ENCODE measurements at places on chromosomes 7 and 10.

- no peak for DNase-seq
These were observed 1013.1 kb downstream of the TYW1 start for GRCh38 chr7:68009716-68010115.

- DNase-seq, result peak; percentile 20
These were observed 61.0 kb upstream of the MKI67 start for GRCh38 chr10:128186959-128187787.

- DNase-seq, result no peak
These were observed 132.6 kb downstream of the VPS50 start for GRCh38 chr7:93364806-93365205.

DNA sequence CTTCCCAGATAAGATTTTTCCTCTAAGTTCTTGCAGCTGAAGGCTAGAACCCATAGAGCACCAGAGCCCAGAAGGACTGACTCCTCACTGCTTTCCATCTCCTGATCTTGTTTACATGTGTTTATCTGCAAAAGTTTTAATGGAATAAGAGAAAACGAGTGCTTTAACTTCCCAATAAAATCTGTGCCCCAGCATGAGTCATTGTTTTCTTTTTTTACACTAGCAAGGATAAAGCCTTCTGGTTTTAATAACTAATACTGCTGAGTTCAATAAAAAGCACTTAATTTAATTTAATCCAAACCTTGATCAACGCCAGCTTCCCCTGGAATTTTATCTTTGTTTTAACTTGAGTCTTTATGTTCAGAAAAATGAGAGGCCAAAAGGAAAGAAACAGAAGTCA lies 227.6 kb downstream of the HPSE2 start:
- no peak for DNase-seq

DNA sequence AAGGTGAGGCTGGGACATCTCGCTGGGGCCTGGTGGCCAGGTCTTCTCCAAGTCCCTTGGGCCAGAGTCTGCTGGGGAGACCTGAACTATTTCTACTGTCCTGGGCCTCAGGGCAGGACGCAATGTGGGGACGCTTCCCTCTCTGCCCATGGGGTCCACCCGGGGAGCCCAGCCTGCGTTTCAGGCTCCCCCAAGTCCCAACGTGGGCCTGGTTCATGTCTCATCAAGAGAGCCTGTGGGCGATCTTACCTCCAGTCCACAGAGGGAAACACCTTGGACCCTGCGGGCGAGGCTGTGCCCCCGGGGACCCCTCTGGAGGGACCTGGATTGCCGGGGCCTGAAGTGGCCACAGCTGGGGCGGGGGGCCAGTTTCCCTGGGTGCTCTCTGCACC lies 91.7 kb downstream of the DNAJB6 start:
- no peak for DNase-seq

DNA sequence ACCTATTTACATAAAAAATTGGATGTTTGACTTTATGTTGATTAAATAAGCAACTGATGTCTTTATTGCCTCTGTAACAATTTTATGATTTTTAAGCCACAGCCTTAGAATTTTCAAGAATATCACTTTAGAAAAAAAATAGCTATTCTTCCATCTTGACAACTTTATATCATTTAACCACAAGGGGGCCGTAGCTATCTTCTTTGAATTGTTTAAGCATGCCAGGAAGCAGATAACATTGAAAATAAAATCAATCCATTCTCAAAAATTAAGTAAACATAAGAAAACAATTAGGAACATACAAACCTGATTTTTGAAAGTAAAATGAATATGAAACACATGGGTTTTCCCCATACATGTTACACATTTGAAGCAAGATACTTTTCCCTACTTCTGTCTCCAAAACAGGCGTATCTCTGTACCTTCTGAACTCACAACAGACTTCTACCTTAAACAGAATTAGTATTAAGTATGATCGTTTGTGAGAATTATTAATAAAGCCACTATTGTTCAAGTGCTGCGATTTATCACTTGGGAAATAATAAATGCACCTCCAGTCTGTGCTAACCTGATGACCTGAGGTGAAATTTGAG lies 209.0 kb downstream of the CACNA2D1 start:
- no peak for DNase-seq

DNA sequence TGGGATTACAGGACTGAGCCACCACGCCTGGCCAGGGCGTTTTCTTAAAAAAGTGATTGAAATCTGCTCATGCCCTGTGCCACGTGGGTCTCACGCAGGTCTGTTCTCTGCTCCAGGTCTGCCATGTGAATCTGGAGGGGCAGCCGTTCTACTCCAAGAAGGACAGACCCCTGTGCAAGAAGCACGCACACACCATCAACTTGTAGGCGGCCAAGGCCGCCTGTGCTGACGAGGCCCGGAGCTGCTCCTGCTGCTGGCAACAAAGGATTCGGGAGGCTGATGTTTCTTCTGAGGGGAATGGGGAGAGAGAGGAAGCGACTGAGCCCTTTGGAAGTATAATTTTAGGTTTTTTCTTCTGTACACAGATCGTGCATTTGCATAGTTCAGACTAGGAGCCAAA lies 23.6 kb upstream of the BMPR1A start:
- no peak for DNase-seq

GRCh38 chr7:20395511-20395910 lies 64.8 kb downstream of the ITGB8 start:
- DNase-seq, result no peak

GRCh38 chr7:142384493-142384922 lies 126.7 kb upstream of the PRSS58 start:
- no peak for DNase-seq

- no peak for DNase-seq
These were observed 137.6 kb downstream of the RGS10 start for GRCh38 chr10:119404719-119405519.

GRCh38 chr7:48046458-48046857 lies 11.1 kb downstream of the C7orf57 start:
- DNase-seq, result no peak

DNA sequence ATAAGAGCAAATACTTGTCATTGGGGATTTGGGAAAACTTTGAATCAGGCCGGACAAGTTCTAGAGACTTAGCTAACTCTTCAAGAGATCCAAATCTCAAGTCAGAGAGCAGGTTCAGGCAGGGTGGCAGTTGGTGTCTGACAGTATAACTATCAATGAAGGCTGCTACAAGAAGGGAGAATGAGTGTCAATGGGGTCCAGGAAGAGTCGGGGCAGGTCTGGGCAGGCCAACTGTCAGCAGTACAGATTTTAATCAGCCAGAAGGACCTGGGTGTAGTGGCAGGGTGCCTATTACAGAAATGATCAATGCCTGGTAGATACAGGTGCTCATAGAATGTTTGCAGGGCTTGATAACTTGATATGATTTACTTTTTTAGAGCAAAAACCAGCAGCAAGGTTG lies 751.1 kb downstream of the GRM8 start:
- no peak for DNase-seq

DNA sequence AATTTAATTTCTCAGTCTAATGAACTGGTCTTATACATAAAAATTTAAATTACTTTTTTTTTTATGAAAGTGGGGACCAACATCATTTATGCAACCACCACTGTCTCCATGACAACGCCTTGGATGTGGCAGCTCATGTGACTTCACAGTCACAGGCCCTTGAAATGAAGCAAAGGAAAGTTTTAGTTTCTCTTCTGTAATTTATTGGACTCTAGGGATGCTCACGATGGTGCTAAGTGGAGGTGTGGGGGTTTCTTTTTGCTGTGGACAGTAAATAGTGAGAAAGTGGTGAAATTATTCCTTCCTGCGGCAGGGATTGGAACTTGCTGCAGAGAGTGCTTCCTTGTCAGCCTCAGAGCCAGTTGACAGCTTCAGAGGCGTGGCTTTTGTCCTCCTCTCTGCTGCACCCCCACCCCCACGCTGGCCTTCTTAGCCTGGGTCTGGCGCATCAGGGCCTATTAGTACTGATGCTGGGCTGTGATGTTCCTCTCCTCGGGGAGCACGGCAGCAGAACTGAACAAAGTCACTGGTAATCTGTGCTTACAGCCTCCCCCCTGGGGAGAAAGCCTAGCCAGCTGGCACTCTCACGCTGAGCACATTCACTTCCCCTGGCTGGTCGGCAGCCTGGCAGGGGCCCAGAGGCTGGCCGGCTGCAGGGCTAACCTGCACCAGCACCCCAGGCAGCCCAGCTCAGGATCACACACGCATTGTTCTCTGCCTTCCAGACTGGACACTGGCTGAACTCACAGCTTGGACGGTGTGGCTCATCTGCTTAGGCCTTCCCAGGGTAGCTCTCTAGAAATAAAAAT lies 517.5 kb upstream of the GALNT17 start:
- DNase-seq, result no peak

DNA sequence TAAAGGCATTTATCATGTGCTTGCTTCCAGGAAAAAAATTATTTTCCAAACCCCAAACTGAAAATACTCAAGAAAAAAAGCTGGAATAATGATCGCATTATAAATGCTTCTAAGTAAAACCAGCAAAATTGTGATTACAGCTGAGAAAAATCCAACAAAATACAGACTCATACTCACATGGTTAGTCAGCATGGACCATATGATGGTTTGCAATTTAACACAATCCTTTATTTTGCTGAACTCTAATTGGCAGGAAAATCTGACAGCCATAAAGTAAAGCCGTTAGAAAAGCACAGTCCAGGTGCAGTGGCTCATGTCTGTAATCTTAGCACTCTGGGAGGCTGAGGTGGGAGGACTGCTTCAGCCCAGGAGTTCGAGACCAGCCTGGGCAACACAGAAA lies 59.6 kb downstream of the BRI3 start:
- DNase-seq, result no peak

DNA sequence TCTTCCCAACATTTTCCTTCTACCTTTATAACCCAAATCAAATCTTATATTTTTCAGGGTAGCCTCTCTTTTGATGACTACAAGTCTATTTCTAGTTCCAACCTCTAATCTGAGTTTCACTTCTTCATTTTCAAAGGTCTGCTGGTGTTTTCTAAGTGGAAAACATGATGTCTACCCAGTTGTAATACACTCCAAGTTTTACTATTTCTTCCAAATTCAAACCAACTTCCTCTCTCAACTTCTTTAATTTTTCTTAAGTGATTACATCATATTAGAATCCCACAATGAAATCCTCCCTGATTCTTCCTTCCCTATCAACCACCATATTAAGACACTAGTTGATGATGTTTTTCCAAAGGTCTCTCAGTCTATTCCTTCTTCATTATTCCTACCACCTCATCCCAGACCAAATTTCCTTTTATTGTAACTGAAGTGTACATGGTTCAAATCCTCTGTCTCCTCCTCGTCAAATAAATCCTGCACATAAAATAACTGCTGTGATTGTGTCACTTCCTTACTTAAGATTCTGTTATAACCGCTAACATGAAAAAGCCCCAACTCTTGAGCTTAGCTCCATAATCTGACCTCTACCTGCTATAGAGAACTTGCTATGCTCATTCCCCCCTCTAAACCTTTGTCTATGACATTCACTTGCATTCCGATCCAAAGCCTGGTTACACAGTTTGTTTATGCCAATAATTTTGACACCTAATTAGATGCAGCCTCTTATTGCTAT lies 12.7 kb downstream of the TAS2R38 start:
- no peak for DNase-seq

GRCh38 chr10:106513352-106513771 lies 651.1 kb downstream of the SORCS1 start:
- DNase-seq, result no peak

DNA sequence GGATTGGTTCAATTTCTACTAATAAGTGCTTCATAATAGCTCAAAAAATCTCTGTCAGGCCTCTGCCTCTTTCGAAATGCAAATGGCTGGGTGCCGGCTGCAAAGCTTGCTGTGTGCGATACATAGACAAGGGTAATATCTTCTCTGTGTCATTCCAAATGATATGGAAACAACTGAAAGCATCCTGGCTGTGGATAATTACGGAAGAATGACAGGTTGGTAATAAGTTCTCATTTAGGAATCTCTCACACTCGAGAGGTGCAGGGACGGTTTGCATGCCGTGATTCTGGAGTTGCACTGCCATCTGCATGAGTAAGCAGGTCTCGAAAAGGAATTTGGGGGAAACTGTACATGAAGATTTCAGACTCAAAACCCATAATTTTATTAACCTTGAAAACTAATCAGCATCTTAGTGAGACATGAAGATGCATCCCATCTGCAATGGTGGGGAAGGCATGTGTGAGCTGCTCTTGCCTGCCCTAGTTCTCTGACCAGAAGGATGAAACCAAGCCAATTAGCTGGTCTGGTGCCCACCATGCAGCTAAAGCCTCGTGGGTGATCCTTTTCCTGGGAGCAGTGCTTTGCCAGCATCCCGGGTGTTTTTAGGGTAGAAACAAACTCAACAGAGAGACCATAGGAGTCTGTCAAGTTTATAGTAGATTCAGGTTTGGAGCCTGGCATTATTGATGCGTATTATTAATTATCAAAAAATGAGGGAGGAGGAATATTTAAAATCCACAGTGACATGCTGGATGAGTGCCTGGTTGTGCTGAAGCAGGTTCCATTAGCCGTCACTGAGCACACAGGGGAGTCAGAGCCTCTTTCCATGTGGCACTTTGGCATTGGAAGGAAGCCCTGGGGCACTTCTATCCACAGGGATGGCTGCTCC lies 503.6 kb upstream of the MGMT start:
- DNase-seq, result no peak

GRCh38 chr7:544338-545221 lies 24.9 kb upstream of the PDGFA start:
- DNase-seq, result no peak

GRCh38 chr7:108263425-108263824 lies 133.3 kb upstream of the LAMB4 start:
- DNase-seq, result no peak

GRCh38 chr10:54799506-54799905 lies 1.5 kb downstream of the PCDH15 start:
- DNase-seq, result no peak

- no peak for DNase-seq
These were observed 8.8 kb downstream of the GATA3 start for GRCh38 chr10:8063128-8063908.

GRCh38 chr7:27808626-27809025 lies 68.7 kb downstream of the TAX1BP1 start:
- no peak for DNase-seq

DNA sequence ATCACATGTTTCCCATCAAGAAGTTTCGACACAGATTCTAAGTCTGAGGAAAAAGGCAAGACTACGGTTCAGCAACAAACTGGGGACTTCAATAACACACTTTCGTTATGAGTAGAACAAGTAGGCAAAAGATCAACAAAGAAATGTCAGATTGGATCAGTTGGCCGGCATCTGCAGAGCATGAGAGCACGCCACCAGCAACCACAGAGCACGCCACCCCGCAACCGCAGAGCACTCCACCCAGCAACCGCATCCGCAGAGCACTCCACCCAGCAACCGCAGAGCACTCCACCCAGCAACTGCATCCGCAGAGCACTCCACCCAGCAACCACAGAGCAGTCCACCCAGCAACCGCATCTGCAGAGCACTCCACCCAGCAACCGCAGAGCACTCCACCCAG lies 89.7 kb upstream of the FAM20C start:
- DNase-seq, result no peak

- no peak for DNase-seq
These were observed 157.3 kb downstream of the CTTNBP2 start for GRCh38 chr7:117715784-117716445.

- DNase-seq, result no peak
These were observed 15.1 kb upstream of the AKR1B10 start for GRCh38 chr7:134512271-134512670.

GRCh38 chr7:1662101-1662500 lies 8.0 kb upstream of the ELFN1 start:
- DNase-seq, result no peak

- DNase-seq, result no peak
These were observed 318.9 kb downstream of the CXCL12 start for GRCh38 chr10:44065788-44066526.

All from naive thymus-derived CD4-positive, alpha-beta T cell (primary cell).